SW 1271 (cell line): ENCODE measurements at places on chromosomes 13 and 19.

- DNase-seq: peak; percentile 67
These were observed 755 bp upstream of the RAB3A start for GRCh38 chr19:18204394-18205199.

DNA sequence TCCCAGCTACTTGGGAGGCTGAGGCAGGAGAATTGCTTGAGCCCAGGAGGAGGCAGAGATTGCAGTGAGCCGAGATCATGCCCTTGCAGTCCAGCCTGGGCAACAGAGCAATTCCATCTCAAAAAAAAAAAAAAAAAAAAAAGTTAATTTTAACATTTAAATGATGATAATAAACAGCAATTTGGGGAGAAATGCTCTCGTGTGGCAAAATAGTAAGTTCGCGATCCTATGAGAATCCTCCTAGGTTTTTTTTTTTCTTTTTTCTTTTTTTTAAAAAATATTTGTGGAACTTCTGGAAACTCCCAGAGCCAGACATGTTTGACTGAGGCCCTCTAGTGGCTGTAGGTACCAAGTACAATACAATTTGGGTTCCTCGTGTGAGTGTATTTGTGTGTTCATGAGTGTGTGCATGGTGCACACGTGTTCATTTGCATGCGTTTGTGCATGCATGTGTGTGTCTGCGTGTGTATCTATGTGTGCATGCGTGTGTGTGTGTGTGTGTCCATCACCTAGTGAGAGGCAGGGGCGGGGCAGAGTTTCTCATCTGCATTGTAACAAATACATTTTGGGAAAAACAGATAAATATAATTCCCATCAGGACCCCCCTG, 31.2 kb downstream of the TMPRSS9 start:
- DNase-seq: peak; percentile 68

DNA sequence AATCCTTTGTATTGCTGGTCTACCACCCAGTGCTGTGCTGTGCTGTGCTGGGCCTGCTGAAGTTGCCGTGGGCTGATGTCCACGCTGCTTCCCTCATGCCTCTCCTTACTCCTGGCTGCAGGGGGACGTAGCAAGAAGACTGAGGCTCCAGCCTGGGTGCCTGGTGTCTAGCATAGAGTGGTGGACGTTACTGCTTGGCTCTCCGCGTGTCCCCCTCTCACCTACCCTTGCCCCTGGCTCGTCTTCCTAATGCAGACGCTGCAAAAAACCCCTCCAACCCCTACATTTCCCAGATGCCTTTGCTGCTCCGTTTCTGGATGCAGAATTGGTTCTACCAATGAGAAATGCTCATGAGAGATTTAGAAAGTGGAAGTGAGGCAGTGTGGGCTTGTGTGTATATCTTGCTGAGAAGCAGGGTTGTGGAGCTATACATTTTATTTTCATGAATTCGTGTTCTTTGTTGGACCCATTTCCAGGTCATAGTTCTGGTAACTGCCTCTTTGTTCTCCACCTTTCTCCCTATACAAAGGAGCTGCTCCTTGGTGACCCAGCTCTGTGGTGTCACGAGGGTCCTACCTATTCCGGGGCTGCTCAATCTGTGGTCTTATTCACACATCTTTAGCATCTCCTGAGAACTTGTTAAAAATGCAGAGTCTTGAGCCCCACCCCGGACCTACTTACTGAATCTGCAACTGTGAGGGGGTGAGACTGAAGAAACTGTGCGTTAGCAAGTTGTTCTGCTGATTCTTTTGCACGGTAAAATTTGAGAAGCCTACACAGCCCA, 7.9 kb upstream of the DENND1C start:
- no peak for DNase-seq

DNA sequence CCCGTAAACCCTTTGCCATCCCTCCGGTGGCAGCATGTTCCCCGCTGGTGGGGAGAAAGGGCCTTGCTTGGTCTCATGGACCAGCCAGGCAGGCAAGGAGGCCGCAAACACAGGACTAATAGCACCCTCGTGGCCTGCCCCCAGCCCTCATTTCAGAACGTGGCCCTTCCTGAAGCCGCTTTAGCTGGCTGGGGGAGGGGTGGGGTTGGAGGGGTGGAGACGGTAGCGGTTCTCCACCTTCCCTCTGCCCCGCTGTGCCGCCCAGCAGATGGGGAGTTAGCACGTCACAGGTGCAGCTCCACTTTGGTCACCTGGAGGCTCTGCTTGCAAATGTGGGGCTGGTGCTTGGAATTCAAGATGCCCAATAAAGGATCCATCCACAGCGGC, 59.3 kb upstream of the URI1 start:
- no peak for DNase-seq

DNA sequence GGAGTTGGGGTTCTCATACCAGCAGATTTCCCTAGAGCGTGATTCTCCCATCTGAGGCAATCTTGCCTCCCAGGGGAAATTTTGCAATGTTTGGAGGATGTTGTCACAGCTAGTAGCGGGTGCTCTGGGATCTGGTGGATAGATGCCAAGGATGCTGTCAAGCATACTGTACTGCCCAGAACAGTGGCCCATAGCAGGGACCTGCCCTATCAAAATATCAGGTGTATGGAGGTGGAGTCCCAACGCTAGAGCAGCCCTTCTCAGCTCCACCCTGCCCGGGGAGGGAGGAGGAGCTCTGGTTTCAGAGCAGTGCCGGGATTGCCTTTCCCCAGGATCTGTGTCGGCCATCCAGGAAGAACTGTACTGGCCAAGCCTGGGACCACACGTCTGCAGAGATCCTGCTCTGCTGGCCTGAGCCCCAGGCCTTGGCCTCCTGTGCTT, 10.9 kb upstream of the QTRT1 start:
- DNase-seq: no peak

DNA sequence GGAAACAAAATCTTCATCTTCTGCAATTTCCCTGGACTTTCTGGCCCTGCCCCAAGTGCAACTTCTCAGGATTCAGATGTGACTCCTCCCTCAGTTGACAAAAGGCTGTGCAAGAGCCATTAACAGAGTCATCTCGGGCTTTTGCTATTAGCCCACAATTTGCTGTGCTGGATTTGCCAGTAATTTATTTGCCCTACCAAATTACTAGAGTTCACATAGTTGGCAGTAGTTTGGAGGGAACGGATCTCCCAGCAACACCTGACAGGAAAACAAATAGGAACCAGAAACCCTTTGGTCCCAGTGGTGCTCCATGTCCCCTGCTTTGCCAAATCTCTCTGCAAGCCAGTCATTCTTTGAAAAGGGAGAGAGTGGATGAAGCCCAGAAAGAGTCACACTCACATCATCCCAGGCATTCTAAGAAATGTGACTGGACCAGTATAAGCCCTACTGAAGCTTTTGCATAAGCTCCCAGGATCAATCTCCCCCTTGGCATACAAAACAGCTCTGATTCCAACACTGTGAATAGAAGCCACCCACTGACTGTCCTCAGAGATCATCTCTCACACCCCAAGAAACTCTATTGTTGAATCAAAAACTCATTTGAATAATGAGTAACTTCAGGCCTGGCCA, 350.1 kb upstream of the NBEA start:
- DNase-seq: no peak

GRCh38 chr13:76944456-76944855, 3.9 kb upstream of the ACOD1 start:
- no peak for DNase-seq

DNA sequence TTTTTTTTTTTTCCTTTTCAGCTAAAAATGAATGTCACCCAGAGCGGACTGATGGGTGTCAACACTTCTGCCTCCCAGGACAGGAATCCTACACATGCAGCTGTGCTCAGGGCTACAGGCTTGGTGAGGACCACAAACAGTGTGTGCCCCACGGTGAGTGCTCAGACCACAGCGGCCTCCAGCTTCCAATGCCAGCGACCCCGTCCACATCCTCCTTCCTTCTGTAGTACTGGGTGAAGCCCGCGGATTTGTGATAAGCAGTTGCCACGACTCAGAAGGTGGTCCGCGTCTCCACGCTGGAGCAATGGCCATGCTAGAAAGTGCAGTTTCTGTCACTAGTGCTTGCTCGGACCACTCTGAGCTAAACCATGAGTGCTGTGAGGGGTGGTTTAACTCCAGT, 6.0 kb downstream of the PROZ start:
- DNase-seq: no peak

DNA sequence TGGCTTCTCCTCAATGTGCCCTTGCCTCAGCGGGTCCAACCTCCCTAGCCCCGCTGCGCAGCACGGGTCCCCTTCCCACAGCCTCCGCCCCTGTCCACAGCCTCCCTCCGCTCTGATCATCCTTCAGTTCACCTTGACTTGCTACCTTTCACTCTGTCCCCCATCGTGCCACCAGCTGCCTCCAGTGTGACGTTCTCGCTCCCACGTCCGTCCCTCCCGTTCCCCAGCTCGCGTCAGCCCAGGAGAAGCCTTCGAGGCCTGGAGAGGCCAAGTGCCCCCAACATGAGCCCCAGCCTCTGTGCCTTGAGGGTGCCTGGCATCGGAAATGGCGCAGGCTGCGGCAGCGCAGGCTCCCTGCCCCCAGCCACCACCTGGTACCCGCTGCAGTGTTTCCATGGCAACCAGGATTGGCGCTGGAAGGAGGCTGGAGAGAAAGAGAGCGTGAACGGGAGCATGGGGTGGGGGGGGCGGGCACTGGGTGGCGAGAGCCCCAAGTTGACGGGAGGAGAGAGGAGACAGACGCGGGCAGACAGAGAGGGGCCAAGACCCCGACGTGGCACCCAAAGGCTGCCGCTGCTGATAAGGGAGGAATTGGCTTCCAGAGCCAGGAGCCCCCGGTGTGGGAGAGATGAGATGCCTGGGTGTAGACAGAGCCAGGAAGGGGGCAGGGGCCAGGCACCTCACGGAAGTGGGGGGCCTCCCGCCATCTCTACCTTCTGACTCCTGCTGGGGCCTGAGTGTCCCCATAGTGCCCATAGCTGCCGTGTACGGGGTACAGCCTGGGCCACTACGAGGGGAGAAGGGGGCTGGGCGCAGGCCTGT, 844 bp upstream of the ASPDH start:
- DNase-seq: no peak

- DNase-seq: no peak
These were observed 40.7 kb upstream of the SERPINE3 start for GRCh38 chr13:51298812-51299211.

DNA sequence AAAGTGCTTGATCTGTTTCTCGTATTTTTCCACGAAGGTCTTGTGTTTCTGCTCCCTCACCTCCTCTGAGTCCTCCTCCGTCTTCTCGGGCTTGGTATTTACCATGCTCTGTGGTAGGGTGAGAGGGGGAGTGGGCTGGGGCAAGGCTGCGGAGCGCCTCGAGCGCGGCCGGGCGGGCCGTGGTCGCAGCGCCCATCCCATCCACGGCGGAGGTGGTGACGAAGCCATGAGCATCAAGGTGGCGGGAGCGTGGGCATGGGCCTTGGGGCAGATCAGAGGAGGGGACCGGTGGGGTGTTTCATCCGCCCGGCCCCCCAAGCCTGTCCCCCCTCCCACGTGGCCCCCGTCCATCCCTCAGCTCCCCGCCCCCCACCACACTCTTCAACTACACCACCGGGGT, 7.9 kb downstream of the CDC37 start:
- DNase-seq: no peak

GRCh38 chr13:91139232-91139631, 208.3 kb upstream of the MIR17HG start:
- DNase-seq: no peak

DNA sequence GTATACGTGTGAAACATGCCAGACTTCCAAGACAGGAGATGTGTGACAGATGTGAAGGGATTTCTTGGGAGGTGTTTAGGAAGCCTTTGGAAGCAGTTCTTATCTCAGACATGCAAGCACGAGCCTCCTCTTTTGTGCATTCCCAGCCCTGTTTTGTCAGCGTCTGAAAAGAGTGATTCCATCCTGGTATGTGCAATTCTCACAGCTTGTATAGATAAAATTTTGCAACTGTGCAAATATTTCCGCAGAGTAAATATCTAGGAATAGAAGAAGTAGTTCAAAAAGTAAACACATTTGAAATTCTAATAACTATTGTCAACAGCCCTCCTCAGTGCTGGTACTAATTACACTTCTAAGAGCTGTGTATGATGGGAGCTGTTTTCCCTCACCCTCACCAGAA, 72.3 kb upstream of the C1QTNF9B start:
- no peak for DNase-seq

GRCh38 chr19:40685563-40685962, 4.9 kb downstream of the NUMBL start:
- no peak for DNase-seq

GRCh38 chr19:18373892-18374629, 11.9 kb upstream of the GDF15 start:
- DNase-seq: peak; percentile 96

- no peak for DNase-seq
These were observed 34.7 kb downstream of the BRD4 start for GRCh38 chr19:15297416-15298224.
